ENCODE measurements at places on chromosomes 2 and 18.

DNA sequence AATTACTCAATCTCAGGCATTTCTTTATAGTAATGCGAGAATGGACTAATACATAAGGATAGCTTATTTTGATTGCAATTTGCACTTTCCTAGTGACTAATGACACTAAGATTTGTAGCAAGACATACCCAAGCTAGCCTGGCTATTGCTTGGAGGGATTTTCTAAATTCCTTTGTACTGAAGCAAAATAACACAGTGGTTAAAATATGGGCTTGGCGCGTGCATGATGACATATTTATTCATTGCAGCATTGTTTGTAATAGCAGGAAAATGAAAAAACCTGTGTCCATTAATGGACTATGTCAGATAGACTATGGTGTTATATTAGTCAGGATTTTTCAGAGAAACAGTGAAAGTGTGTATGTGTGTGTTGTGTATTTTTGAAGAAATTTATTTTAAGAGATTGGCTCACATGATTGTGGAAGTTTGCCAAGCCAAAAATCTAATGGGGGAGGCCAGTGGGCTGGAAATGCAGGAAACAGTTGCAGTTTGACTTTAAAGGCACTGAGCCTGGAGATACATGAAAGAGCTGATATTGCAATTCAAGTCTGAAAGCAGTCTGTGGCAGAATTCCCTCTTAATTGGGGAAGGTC is 16.7 kb upstream of the LAPTM4A start:
- no peak for DNase-seq

DNA sequence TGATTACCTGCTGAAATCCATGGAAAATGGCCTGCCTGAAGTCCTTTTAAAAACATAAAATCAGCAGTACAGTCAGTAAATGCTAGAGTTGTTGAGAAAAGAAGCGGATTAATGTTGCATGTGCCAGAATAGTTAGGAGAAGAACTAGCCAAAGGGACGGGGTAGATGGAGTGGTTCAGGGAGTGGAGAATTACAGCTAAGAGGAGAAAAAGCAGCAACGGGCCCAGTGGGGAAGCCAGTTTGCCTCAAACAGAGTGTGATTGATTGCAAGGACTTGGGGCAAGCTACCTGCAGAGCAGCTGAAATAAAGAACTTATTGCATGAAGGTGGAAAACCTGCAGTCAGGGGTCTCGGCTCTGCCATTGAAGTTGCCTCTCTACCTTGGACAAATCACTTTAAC is 79.1 kb downstream of the NRP2 start:
- no peak for DNase-seq

GRCh38 chr2:46187112-46187618 is 110.0 kb upstream of the EPAS1 start:
- no peak for DNase-seq

- DNase-seq: no peak
These were observed 32.3 kb upstream of the LIPG start for GRCh38 chr18:49529596-49529995.

DNA sequence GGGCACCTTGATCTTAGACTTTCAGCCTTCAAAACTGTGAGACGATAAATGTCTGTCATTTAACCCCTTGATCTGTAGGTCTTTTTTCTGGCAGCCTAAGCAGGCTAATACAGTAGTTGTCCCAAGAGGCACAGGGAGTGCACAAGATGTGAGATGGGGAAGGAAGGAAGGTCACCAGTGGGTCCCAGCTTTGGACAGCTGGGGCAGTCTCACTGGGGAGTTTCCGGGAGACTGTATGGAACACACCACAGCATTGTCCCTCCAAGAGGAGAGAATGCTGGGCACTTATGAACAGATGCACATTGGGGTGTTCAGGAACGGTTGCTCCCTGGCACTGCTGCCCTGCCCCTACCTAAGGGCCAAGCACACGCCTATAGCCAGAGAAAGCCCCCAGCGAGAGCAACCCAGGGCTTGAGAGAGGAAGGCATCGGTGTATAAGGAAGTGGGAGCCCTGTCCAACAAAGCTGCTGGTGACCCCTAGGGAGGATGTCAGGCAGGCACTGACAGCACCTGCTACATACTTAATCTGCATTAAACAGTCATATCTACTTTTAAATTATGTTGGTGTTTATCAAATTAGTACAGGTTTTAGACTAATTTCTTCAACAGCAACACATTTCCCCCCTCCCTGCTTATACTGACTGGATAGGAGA is 11.6 kb upstream of the NCK2 start:
- no peak for DNase-seq

- DNase-seq: no peak
These were observed 183.3 kb downstream of the CAMKMT start for GRCh38 chr2:44545005-44545404.

DNA sequence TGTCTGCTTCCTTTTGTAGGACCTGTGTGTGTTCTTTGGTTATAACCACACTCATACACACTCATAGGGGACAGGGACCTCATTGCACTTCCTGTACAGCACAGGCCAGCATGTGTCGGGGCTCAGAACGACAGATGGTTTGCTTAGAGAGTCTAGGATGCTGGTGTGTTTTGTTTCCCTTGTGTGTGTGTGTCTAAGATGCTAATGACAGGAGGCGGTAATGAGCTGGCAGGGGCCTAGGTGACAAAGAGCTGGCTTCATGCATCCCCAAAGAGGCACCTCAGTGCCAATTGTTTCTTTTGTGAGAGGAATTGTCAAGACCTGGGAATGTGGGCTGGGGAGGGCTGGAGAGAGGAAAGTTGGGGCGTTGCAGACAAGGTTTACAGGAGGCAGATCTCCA is 66.6 kb downstream of the CELF4 start:
- DNase-seq: no peak

DNA sequence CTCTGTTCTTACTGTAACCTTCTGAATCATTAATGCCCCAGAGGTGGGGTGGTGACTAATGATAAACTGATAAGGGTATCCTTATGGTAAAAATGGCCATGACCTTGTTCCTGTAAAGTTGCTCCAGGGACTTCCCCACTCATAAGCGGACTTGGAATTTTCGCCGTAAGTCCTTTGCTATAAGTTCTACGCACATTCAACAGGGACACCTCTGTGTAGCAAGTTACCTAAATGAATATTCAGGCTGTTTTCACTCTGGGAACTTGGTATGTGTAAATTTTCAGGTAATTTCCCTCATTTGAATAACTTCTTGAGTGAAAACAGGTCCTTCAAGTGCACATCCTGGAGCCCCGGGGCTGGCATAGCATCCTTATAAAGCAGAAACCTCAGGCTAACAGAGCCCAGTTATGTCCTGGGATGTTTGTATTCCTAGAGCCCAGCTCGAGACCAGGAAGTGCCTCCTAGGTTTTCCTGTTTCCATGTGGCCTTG is 9.4 kb upstream of the AGFG1 start:
- no peak for DNase-seq

- no peak for DNase-seq
These were observed 589.6 kb upstream of the KLHL29 start for GRCh38 chr2:22795287-22795866.

DNA sequence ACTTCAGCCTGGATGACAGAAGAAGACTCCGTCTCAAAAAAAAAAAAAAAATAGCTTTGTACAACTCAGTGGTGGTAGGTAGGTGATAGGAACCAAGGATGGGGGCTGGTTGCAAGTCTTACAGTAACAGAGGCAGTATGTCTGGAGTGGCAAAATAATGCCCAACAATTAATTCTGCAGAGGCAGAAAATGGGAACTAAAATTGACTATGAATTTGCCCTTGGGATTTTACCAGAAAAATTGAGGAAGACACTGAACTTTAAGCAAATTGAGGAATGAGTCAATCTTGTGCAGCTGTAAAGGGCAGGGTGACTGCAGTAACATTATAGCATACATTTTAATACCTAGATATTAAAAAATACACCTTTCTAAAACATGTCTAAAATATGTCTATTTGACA is 292.1 kb upstream of the FBXO11 start:
- no peak for DNase-seq

DNA sequence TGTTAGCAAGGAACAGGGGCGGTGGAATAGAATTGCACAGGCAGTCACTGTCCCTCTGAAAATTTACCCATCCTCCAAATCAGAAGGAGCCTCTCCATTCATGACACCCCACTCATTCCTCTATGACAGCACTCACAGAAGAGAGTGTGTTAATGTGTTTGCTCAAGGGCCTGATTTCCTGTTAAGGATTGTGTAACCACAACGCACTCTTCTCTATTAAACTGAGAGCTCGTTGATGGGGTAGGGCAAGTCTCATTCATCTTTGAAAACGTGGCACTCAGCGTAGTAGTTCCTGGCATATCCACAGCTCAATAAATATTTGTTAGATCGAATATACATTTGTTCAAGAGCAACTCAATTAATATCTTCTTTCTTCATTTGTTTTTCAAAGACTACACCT is 106.4 kb downstream of the VAPA start:
- DNase-seq: no peak

DNA sequence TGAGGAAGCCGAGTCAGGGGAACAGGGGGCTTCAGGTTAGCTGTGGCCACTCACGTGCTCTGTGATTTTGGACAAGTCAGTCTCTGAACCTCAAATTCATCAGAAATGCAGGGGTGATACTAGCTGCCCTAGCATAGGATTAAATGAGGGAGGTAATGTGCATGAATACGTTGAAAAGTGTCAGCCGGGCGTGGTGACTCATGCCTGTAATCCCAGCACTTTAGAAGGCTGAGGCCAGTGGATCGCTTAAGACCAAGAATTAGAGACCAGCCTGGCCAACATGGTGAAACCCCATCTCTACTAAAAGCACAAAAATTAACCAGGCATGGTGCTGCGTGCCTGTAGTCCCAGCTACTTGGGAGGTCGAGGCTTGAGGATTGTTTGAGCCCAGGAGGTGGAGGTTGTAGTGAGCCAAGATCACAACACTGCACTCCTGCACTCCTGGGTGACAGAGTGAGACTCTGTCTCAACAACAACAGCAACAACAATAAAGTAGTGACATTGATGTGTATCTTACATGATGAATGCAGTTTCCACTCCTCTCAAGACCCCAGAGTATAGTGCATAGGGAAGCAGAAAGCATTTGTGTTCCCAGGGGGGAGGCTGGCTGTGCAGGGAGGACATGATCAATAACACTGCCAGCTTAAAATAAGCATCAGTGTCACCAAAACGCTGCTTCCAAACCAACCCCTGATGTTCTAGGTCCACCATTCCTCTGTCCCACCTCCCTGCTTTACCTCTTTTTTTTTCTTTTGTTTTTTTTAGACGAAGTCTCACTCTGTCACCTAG is 68.8 kb downstream of the HNRNPLL start:
- DNase-seq: no peak

- DNase-seq: no peak
These were observed 215.2 kb upstream of the SIX2 start for GRCh38 chr2:45224321-45224992.

- DNase-seq: no peak
These were observed 34.5 kb downstream of the INSIG2 start for GRCh38 chr2:118122594-118123281.

DNA sequence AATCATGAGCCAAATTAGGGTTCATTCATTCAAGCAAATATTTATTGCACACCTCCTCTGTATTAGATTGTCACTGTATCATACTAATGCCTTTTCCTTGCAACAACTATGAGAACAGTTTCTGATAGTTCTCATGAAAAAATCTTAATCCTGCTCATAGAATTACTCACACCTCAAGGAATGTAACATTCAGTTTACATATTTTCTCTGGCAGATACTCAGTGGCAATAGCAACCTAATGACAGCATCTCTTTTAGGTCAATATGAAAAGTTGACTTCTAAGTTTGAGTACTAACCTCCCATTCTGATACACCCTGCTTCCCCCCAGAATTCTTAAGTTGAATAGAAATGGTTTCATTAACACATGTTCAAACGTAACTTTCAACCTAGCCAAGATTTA is 132.0 kb downstream of the VWC2L start:
- no peak for DNase-seq

DNA sequence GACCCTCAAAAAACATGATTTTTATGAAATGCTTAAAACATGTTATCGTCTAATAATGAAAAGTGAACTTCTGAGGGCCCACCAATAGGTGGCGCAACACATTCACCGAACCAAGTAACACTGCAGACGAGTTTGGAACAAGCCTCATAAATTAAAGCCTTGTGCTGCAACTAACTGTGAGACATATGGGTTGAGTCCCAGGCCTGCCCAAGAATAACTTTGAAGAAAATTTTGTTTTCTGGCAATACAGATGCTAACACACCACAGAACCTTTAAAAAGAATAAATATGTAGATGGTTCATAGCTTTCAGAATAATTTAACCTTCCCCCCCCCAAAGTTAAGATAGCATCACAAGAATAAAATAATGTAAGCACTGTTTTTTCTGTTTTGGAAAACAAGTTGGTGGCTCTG is 285.9 kb downstream of the RNF144A start:
- peak; percentile 69 for DNase-seq

DNA sequence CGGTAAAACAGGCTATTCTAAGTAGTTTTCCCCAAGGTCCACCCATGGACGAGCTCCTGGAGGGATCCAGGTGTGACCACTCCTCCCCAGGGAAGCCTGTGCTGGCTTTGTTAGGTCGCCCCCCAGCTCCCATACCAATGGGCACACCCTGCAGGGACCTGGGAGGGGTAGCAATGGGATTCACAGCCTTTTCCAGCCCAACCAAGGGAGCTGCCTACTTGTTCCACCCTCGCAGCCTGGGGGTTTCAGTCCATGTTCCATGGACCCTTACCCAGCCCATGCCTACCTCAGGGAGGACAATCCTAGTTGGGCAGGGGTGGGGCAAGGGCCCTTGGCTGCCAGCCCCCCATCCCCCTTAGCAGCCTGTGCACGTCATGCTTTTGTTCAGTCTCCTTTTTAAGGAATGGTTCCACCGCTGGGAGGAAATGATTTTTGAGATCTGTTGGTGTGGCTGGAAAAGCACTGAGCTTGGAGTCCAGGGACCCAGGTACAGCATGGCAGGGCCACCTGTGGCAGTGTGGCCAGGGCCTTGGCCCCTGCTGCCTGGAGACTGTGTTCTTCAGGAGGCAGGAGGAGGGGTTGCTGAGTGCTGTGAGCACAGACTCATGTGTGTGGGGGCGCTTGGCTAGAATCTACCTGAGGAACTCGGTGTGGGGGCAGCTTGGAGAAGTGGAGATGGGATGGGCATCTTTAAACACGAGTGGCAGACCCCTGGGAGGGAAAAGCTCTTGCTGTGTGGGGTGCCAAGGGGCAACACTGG is 166.8 kb downstream of the TWIST2 start:
- peak; percentile 22 for DNase-seq

DNA sequence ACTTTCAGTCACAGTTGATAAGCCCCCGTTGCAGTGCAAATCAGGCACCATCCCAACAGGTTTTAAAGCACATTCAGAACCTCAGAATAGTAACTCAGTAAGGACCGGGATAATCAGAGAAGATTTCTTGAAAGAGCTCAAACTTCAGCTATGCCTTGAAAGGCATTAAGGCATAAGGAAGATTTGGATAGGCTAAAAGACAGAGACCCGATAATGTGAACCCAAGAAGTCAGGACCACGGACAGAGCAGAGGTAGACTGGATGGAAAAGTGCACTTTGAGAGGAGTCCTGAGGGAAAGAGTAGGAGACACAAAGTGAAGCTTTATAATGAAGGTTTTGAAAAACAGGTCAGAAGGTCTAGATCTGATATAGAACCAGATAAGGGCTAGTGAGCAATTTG is 36.9 kb upstream of the KLF7 start:
- peak; percentile 45 for DNase-seq

GRCh38 chr2:137826373-137827372 is 137.6 kb upstream of the HNMT start:
- no peak for DNase-seq
